ENCODE measurements at places on chromosomes 6 and 20.

DNA sequence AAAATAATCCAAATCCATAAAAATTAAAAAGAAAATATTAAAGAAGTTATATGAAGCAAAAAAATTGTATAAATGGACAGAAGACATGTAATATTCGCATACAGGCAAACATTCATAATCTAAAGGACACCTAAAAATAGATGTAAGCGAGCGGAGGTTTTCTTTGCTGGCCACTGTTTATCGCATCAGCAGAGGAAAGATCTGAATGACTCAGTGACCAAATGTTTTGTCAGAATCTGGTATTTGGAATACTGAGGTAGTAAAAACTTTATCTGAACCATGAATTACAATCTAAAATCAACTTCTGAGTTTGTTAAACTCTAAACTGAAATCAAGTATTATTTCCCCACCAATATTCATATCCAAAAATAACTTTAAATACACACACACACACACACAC, 7.8 kb downstream of the TSPYL4 start:
- DNase-seq: no peak

GRCh38 chr6:73985891-73986290, 289.9 kb downstream of the CD109 start:
- no peak for DNase-seq

DNA sequence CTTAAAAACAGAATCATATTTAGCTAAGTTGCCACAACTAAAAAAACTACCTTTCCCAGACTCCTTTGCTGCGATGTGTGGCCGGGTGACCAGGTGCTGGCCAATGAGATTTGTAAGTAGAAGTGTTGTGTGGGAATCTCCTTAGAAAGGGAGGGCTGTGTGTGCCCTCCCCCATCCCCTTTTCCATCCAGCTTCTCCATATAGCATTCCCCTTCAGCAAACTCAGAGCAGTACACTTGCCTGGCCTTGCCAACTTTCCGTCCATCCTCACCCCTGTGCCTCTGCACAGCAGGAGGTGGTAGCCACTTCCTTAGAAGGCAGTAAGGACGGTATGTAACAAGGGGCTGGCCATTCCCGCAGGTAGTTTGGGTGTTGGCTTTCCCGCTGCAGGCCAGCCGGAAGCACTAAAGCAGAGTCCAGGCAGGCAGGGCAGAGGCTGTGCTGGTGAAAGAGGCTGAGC, 22.3 kb upstream of the KCNK16 start:
- no peak for DNase-seq

DNA sequence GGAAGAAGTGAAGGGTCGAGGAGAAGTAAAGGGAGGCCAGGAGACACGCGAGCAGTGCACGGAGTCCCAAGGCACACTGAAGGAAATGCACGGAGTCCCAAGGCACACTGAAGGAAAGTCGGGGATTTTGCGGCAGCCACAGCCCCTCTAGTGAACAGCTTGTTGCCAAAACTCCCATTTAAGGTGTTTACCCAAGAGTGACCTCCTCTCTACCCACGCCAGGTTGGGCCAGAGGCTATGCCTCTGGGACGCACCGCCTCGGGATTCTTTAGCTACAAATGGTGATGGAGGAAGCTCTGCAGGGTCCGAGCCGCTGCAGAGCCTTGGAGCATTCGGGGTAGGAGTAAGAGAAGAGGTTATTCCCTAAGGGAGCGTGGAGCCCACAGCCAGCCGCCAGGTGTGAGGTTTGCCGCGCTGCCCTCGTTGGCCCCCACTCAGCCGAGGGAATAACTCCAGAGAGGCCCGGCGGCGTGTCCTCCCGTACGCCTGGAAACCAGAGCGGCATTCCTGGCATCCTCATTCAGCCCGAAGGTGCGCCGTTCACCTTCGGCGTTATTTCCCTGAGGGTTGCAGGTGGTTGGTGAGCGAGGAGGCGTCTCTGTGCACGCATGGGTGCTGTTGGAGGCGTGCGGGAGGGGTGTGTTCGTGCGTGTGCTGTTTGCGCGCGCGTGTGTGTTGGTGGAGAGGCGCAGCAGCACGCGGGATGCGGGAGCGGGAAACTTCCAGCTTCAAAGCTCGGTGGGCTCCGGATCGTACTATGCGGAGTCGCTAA, 3.4 kb upstream of the MAFB start:
- no peak for DNase-seq

DNA sequence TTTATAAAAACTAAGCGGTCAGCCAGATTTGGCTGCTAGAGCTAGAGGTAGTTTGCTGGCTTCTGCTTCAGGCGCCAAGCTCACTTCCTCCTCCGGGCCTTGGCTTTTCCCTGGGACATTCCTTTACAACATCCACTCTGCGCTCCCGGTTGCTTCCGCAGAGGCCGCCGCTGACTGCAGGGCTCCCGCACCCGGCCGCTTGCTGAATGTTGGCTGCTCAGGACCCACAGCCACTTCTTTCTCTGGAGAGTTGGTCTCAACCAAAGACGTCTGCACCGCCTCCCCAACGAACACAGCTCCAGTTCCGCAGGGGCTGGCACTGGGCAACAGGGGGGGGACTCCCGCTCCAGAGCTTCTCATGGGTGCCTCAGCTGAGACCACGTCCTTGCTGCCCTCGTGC, 282.8 kb downstream of the TFAP2C start:
- DNase-seq: no peak
